ENCODE measurements at places on chromosomes 2 and 18.
A peak's percentile ranks its signal among the peaks of the same experiment; 100 is the strongest.

DNA sequence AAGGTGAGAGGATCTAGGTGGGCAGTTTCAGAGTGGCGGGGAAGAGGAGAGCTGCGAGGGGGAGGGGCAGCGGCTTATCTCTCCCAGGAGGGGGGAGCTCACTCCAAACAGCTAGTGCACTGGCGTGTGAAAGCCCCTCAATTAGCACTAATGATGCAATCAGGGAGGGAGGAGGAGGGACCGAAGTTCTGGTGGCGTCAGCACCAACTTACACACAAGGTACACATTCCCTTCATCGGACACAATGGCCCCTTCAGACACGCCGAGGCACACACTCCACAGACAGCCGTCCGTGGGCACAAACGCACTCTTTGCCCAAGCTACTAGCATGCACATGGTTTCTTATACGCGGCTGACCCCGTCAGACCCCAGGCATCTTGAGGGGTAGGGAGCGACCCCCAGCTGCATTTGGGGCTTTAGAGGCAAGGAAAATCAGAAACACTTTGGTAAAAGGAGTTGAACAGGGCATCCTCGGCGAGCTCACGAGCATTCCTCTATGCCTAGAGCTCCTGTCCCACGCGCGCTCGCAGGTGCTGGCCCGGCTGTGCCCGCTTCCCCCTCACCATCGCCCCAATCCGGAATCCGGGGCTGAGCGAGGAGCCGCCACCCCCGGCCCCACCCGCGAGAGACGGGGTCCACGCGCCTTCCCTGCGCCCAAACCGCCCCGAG lies 868 bp upstream of the PKDCC start:
- DNase-seq, result no peak

GRCh38 chr2:120564213-120565094 lies 171.2 kb upstream of the GLI2 start:
- DNase-seq, result no peak

- DNase-seq, result no peak
These were observed 60.7 kb downstream of the COMMD1 start for GRCh38 chr2:61966087-61966727.

DNA sequence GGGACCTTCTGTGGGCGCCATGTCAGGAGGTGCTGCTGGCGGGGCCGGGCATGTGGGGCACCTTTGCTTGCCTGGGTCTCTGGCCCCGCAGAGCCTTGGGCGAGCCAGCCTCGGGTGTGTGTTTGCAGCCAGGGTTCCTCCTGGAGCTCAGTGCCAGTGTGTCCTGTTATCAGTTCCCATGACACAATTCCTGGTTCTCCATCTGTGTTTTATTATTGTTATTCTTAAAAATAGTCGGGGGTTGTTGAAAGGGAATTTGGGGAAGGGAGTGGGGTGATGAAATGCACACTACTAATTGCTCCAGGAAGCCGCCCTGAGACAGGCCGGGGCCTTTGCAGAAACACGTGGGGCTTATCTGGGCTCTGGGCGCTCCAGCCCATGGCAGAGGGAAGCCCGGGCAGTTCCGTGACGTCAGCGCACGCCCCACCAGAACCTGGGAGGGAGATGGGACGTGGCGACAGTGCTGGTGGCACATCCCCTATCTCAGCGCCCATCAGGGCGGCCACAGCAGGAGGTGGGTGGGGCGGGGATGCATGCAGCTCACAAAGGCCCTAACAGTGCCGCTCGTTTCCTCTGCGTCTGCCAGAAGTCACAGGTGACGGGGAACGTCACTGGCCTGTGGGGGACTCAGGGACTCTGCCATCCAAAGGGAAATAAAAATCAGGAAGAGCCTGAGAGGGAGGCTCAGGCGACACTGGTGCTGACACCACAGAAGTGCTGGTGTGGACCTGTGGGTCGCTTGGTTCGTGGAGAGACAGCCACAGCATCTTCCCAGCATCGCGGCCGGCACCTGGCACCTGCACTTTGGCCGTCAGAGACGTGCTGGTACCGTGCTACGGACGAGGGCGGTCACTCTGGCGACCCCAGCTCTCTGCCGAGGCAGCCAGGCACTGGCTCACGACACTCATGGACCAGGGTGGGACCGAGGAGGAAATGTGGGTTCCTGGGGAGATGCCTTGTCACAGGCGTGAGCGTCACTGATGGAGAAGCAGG lies 131.0 kb downstream of the NFATC1 start:
- no peak for DNase-seq

DNA sequence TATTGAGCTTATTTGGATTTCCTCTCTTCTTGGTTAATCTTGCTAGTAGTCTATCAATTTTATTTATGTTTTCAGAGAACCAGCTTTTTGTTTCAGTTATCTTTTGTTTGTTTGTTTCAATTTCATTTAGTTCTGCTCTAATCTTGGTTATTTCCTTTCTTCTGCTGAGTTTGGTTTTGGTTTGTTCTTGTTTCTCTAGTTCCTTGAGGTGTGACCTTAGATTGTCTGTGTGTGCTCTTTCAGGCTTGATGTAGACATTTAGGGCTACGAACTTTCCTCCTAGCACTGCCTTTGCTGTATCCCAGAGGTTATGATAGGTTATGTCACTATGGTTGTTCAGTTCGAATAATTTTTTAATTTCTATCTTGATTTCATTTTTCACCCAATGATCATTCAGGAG lies 141.6 kb downstream of the ZNF236 start:
- no peak for DNase-seq

DNA sequence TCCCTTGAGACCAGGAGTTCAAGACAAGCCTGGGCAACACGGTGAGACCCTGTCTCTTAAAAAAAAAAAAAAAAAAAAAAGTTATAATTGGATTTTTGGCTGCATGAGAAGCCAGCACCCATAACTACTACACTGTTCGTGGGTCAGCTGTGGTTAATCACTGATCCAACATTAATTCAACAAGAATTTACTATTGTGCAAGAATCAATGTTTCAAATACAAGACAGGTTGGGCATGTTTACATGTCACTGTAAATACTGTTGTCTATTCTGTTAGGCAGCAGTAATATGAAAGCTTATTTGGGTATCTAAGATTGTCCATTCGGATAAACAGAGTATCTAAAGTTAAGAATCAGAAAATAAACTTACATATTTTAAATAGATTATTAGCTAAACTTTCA lies 62.3 kb downstream of the ESCO1 start:
- no peak for DNase-seq

DNA sequence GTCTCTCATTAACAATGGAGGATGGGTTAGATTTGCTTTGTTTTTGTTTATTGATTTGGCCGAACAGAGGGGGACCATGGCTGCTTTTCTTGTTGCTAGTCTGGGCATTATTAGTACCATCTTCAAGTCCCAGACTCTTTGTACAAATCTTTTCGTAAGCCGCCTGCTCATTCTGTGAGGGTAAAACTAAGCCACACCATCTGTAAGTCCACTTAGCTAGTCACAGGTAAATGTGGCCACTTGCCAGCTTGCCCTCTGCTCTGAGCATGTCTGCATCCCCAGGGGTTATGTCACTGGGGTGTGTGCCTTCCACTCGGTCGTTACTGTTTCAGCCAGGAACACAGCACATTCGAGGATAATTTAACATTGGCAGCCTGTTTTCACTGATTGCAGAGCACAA lies 85.6 kb downstream of the SMIM21 start:
- no peak for DNase-seq

GRCh38 chr2:31467426-31467825 lies 52.9 kb upstream of the XDH start:
- no peak for DNase-seq

DNA sequence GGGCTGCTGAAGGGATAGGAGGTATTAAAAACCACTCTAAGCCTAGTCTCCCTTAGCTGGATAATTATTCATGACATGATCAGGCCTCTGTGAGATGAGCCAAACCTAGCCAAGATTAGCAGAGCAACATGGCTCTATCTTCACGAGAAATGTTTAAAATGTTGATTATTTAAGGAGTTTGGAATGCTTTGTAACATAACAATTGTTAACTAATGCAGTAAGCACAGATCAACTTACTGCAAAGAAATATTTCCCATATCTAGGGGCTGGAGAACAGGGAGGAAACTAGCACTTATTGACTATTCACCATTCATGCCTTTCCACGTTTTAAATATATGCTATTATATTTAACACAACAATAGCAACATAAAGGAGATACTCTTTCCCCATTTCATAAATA lies 833.7 kb upstream of the CHAC2 start:
- peak; percentile 13 for DNase-seq

GRCh38 chr18:66971960-66972359 lies 368.1 kb upstream of the CDH19 start:
- DNase-seq, result no peak

DNA sequence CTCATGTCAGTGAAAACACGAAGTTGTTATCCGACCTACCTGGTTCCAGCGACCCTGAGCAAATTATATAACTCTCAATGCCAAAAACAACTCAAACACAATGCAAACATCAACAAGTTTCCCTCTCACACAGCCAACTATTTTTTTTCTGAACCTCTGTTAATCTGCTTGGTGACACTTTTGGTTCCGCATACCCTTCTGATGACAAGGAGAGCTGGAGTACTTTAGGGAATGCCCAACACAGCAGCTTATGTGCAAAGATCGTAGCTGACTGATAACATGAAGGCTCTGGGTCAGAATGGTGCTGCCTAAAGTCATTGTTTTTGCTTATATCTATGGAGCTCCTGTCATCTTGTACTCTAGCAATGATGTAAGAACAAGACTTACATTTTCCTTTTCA lies 72.7 kb upstream of the CCDC68 start:
- DNase-seq, result no peak

GRCh38 chr2:231198291-231199173 lies at the start of gene ARMC9:
ARMC9 (plus strand) TSS chr2:231198631; CDS start chr2:231206239, 7,608 bp downstream.
- DNase-seq, result peak; percentile 91

Measured in foreskin fibroblast (primary cell).